Activated CD4-positive, alpha-beta memory T cell treated with anti-CD3 and anti-CD28 coated beads, Interleukin-2, amount 10 ng/mL, durations not matched to agents 7 days and 5 days (primary cell): ENCODE measurements at places on chromosomes 7 and 10. TPM values are rescaled to one million over a fixed set of nuclear protein-coding genes. Genes with fewer than 3 reads are reported as not detected.

NRG3 gene
- not detected for total RNA-seq

- no peak for DNase-seq
These were observed 6.4 kb upstream of the PRTFDC1 start for GRCh38 chr10:24958721-24959381.

STARD3NL gene
- total RNA-seq, result 28.9 TPM

DNA sequence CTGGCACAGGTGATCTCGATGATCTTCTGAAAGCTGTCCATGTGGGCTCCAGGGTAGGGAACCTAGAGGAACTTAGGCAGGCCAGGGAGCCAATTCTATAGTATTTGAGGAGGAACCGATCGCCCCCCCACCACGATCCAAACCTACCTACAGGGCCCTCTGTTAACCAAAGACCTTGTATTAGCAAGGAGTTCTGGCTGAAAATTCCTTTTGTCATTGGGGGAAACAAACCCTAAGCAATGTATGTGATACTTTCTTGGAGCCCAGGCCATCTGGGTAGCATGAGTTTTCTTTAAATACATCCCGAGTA is 62.1 kb downstream of the CHN2 start:
- DNase-seq, result no peak

RASA4B gene
- total RNA-seq, result 9.6 TPM

- DNase-seq, result no peak
These were observed 24.7 kb downstream of the EXOC6 start for GRCh38 chr10:92873029-92873428.

- no peak for DNase-seq
These were observed 7.8 kb upstream of the BLNK start for GRCh38 chr10:96279191-96279641.

DNA sequence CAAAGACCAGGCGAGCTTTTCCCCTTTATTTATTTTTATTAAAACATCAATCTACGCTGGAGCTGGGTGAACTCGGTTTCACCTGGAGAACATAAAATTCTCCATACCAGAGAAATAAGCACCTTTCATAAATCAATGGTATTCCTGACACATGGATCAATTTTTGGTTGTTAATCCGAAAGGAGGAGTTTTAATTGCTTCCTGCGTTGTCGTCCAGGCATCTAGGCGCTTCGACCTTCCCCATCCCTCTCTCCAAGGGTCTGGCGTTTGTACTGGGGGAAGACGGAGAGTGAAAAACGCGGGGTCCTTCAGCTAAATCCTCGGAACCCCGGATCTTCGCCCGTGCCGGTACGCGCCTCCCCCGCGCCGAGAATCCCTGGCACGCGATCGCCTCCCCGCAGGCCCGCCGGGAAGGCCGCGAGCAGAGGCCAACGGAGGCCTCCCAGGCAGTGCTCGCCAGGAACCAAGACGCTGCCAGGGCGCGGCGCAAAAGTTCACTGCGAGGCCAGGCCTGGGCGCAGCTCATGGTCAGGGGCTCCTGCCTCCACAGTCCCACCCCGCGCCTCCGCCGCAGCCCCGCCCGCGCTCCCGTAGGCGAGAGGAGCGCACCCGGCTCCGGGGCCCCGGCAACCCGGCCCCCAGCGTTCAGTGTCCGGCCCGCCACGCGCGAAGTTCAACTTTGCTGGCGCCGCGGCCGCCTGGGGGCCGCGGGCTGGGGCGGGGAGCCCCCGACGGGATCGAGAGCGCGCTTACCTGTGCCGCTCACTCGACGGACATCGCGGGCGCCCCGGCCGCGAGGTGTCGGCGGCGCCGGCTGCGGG is 8.3 kb upstream of the EBF3 start:
- DNase-seq, result no peak

HOXA6 gene
- total RNA-seq, result not detected

DNA sequence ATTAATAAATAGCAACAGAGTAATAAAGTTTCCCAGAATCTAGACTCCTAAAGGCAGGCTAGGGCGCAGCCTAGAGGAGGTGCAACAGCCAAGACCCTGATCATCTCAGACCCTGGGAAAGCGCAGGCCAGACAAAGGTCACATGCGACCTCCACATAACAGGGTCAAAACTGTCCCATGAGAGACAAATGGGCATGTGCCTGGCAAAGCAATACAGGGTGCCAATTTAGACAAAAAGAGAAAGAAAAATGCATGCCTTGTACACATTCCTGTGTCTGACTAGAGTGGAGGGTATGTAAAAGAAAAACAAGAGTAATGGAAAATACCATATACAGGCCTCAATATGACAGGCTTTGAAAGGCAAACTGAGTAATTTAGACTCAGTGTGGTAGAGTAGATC is 22.2 kb downstream of the MPP7 start:
- DNase-seq, result no peak

OR13A1 gene
- not detected for total RNA-seq

- DNase-seq, result no peak
These were observed 26.7 kb upstream of the USP6NL start for GRCh38 chr10:11638055-11638698.
